ENCODE measurements at places on chromosomes 1 and 21.

- DNase-seq, result no peak
Measured at GRCh38 chr1:181259026-181259745, 170.7 kb downstream of the IER5 start.

GRCh38 chr21:27244776-27245175 is 277.9 kb upstream of the ADAMTS5 start:
- no peak for DNase-seq

GRCh38 chr21:39078322-39079065 is 104.8 kb downstream of the PSMG1 start:
- no peak for DNase-seq

GRCh38 chr1:89657886-89658285 is 25.0 kb downstream of the LRRC8C start:
- no peak for DNase-seq

GRCh38 chr1:32221581-32221979 is 573 bp downstream of the TMEM234 start:
- no peak for DNase-seq

- no peak for DNase-seq
Measured at GRCh38 chr1:203163891-203164635, 11.6 kb downstream of the MYBPH start.
